ENCODE measurements at places on chromosomes 5 and 9. TPM values are rescaled to one million over a fixed set of nuclear protein-coding genes. Genes with fewer than 3 reads are reported as not detected.

The PHF24 gene
- polyA plus RNA-seq = 0.18 TPM

The OR1Q1 gene
- polyA plus RNA-seq = not detected

The RASEF gene
- 7.5 TPM for polyA plus RNA-seq

The ARID3C gene
- not detected for polyA plus RNA-seq

DNA sequence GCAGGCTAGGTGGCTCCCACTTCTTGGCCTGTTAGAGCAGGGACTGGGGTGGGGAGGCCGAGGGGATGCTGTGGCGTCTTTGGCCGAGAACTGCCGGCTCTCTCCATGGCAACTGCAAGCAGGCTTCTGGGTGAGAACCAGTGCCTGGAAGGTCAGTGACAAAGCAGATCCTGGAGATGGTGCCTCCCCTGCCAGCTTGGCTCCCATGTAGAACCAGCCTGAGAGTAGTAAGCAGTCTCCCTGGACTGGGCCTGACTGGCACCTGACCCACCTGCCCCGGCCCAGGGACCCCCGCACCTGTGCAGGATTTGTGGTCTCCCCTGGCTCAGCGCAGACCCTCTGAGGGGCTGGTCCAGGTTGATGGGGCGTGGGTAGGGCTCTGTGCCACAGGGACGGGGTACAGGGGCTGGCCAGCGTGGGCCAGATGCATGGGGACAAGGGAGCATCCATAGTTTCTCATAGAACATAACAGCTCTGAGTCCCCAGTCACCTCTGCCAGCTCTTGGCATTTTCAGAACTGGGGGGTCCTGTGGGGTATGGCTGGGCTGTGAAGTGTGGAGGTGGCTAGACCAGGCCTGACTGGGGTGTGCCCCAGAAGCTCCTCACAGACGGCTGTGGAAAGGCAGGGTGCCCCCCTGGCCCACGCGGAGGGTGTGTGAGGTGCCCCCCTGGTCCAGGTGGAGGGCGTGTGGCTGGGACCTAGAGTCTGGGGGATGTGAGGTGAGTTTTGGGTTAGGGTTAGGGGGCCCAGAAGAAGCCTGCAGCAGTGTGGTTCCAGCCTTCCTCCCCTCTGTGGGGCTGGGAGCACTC, 22.2 kb downstream of the CACNA1B start:
- no peak for DNase-seq

DNA sequence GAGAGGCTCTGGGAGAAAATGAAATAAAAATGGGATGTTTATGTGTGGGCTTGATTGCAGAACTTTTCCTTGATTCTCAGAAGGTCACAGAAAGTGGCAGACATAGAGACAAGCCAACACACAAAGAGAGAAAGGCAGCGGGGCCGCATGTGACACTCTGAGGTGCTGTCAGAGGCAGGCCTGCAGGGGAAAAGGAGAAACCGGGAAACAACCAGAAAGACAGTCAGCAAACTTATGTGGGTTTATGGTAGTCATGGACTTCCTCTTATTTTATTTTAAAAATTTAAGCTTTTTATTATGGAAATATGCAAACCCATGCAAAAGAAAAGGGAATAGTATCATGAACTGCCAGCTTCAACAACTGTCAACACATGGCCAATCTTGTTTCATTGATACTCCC, 16.3 kb upstream of the IGFBPL1 start:
- DNase-seq = no peak

DNA sequence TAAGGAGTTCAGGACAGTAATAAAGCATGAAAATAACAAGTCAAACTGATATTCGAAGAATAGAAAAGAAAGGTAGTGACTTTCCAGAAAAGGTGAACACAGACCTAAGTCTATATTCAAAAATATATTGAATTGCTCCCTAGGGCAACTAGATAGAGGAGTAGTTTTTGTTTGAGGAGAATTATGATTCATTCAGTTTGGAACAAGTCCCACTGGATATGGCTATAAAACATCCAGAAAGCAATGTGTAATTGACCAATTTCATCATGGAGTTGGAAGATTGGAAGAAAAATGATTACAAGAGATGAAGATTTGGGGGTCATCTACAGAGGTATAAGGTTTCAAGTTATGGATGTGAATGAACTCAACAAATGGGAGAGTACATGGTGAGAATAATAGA, 117.5 kb upstream of the ZNF462 start:
- DNase-seq = no peak

- DNase-seq = no peak
Observed at GRCh38 chr9:112042769-112043168, 132.3 kb downstream of the SUSD1 start.

- DNase-seq = peak; percentile 15
Observed at GRCh38 chr5:10424124-10424731, 17.5 kb upstream of the ROPN1L start.

DNA sequence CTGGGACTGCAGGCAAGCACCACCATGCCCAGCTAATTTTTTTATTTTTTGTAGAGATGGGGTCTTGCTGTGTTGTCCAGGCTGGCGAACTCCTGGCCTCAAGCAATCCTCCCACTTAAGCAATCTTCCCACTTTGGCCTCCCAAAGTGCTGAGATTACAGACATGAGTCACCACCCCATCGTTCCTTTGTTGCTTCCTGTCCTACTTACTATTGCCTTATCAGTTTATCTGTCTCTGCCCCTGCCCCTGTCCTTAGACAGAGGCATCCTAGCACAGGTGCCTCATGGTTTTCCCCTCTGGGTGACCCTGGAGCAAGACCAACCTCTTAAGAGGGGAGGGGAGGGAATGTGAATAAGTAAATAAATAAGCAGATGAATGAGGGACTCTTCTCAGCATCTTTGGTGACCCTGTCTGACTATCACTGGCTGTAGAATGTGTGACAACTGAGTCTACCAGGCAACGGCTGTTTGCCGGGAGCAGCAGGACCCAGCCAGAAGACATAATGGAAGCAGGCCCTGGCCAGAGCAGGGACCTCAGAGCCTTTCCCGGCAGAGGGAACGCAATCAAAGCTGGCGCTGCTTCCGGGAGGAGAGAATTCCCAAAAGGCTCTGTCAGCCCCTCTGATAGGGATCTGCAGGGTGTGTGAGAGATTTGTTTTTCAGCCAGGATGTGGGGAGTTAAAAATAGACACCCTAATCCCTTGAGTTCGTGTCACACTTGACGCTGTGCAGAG, 43.8 kb upstream of the DAB2IP start:
- DNase-seq = no peak

GRCh38 chr5:149002053-149002452, 60.8 kb downstream of the SH3TC2 start:
- DNase-seq = peak; percentile 66

DNA sequence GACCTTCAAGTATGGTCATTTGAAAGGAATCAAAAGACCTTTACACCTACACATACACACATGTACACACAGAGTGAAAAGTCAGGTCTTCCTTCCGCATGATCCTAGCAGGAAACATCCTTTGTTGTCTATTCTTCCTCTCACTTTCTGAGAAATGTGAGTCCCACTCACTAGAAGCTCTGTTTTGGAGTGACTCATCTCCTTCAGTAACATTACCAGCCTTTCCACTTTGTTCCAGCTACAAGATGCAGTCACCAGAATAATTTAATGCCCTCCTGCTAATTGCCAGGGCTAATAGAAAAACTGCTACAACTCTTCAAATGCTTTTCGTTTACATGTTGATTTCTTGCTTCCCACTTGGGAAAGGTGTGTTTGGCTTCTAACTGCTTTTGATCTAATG, 417.3 kb downstream of the RASEF start:
- no peak for DNase-seq

DNA sequence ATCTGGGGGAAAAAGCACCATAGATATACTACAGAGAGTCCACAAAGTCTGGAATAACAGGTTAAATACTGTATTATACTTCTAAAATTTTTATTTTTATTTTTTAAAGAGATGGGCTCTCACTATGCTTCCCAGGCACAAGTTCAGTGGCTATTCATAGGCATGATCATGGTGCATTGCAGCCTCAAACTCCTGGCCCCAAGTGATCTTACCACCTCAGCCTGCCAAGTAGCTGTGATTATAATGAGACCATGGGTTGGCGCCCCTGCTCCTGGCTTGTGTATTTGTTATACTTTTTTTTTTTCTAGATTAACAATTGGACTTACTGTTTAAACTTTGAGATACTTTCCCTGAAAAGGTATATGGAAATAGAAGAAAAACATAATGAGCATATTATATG, 25.9 kb downstream of the ERBIN start:
- DNase-seq = no peak

DNA sequence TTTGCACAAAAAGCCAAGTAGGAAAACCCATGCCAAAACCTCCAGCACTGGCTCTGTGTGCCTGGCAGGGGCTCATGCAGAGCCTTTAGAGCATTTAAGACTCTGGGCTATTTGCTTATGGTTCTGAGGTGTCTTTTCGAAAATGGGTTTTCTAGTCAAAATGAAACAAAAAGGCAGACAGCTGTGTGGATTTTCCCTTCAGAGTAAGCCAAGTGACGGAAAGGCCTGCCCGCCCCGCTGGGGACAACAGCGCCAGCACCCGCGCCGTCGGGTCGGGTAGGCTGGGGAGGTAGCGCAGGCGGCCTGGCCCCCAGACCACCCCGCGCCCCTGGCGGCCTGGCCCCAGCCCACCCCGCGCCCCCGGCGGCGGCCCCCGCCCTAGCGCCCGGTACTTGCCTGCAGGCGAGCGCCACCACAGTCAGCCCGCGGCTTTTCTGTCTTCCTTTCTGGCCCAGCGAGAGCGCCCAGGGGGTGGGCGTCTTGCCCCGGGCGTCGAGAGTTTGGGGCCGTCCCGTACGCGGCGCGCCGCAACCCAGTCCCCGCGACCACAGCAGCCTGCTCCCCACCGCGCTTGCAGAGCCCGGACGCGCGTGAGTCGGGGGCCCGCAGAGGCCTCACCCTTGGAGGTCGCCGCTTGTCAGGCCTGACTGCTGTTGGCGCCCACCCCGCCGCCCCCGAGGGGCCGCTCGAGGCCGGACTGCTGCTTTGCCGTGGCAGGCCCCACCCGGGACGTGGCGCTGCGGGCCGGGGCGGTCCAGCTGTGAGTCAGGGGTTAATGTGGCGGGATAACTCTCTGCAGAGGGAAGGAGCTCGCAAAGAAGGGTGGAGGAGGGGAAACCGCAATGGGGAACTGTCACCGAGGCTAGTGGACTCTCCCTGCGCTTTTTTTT, at the start of gene TICAM2:
TICAM2 (minus strand) TSS at position 779 of the 890 bp plus-strand sequence. CDS start 21,223 bp downstream, outside the sequence.
- DNase-seq = no peak

DNA sequence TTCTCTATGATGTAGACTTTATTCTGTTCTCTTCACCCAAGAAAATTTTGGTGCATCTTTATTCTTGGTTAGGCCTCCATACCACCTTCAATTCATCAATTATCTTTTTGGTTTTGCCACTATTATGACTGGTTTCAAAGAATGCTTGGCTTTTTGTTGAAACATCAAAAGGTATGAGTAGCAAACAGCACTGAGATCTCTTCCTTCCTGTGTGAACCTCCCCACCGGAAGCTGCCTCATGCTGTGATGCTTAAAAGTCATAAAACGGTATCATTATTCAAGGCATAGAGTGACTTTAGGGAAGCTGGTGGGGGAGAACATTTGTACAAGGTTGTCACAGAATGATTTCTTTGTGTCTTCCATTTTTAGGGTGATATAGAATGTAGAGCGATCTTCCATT, 70.6 kb downstream of the IQGAP2 start:
- no peak for DNase-seq

DNA sequence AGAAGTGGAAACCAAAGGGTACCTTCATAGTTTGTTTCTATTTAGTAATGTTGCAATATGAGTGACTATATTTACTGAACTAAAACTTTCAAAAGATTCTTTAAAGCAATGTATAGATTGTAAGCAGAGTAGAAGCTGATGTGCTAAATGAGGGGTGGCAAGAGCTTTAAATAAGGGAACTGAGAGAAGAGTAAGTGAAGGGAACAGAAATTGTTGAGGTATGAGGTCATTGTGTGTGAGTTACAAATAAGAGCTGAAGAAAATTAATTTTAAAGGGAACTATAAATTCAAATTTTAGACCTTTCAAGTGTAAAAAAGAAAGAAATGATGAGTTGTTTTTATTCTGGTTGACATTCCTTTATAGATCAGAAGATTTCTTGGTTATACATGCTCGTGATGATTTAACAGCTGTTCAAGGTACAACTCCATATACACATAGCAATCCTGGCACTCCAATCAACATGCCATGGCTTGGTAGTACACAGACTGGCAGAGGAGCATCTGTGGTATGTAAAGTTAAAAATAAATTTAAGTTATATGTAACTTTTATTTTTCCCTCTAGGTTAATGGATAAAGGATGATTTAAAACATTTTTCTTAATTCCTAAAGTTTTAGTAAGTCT, 135.1 kb upstream of the TNFAIP8 start:
- DNase-seq = no peak

DNA sequence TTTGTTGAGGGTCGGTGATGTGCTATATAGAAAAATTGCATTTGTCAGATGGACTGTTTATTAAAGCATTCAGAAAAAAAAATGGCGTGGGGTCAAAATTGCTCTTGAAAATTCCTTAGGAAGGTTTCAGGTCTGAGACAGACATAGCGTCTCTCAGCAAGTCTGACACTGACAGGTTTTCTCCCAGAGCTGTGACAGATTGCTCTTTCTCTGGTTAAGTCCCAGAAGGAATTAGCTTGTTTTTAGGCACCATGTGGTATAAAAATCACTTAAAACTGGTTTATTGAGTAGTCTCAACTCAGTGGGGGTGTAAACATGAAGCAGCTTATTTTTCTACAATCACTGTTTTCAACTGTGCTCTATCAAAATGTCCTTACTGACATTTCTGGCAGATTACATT, 1379.8 kb downstream of the MAT2B start:
- DNase-seq = no peak

- no peak for DNase-seq
Observed at GRCh38 chr5:97979740-97980139, 793.7 kb upstream of the RGMB start.

DNA sequence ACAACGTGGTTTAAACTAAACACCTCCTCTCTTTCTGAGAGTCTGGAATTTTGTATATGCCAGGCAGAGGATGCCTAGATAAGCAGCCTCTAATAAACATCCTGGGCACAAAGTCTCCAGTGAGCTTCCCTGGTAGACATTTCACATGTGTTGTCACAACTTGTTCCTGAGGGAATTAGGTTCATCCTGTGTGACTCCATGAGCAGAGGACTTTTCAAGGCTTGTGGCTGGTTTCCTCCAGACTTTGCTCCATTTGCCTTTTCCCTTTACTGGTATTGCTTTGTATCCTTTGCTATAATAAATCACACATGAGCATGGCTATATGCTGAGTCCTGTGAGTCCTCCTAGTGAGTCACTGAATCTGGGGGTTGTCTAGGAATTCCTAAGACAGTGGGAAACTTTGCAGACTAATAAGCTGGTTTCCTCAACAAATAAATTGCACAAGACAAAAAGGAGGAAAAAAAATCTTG, 77.4 kb downstream of the NR2F1-AS1 start:
- DNase-seq = no peak
